Cortex of kidney (tissue), 1 donor: ENCODE measurements at places on chromosomes 1 and 21.

DNA sequence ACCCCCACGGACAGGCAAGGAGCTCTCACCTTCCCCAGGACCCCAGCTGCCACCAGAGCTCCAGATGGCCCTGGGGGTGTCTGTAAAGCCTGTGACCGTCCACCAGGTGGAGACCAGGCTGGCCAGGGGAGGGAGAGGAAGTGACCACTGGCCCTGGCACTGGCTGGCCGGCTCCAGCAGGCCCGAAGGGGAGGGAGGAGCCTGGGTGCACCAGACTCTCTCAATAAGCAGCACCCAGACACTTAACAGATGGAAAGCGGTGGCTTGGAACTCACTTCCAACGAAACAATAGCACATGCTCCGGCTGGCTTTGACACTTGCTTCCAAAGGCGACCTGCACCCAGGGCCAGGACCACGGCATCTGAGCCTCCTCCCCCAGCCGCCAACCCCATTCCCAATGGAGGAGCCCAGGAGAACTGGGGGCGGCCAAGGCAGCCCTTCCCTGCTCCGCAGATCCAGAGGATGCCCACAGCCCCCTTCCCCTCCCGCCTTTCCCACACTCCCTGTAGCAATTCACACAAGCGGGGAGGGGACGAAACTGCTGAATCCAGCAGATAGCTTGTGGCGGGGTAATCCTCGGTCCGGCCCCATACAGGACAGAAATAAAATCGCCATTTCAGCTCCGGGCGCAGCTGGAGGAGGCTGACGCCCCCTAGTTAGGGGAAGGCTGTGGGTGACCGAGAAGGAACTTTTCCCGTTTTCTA is 742 bp upstream of the PDE9A start:
- no peak for DNase-seq

- DNase-seq: no peak
Observed at GRCh38 chr1:32336963-32337675, 1.1 kb upstream of the MARCKSL1 start.

DNA sequence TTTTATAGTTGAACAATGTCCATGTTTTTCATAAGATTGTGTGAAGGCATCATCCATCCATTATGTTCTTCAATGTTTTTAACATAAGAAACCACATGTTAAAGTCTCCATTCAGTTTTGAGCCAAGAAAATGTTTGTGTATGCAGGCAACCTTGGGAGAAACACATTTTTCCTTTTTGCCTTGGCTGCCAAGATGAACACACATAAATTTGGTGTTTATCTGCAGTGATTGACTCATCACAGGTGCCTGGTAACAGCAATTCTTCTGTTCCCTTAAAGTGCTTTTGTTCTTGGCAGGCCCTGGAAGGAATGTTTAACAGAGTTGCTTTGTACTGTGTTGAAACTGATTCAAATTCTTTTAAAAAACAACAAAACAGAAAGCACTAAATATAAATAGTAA is 709.9 kb upstream of the ADGRL4 start:
- no peak for DNase-seq

DNA sequence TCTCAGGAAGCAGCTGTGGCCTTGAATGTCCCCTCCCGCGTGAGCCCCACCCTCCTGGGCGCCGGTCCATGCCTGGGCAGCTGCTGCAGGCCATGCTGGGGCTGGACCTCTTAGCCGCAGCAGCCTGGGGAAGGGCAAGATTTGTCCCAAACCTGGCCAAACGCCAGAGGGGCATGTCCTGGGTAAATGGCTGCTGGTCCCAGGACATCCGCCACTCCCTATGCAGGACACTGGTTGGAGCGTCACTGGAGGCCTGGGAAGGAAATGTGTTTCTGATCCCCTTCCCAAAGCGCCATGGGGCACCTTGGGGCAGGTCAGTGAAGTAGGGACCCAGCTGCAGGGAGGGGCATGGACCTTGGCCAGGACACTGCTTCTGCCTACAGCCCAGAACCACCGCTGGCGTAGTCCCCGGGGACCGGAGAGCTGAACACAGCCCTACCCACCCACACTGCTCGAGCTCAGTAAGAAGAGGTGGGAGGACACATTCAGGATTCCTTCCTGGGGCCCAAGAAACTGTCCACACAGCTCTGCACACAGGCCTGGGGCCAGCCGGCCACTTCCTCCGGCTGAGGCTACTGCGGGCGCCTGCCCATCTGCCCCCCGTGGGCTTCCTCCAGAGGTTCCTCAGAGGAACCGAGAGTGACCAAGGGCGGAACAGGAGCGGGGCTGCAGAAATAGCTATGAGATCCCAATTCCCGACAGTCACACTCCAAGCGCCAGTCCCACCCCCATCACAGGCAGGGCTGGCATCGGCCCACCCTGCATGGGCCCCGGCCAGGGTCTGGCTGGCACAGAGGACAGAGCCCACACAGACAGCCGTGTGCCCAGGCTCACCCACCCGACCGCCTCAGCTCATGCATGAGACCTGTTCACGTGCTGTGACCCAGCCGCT is 10.8 kb upstream of the PLEKHG5 start:
- DNase-seq: no peak

DNA sequence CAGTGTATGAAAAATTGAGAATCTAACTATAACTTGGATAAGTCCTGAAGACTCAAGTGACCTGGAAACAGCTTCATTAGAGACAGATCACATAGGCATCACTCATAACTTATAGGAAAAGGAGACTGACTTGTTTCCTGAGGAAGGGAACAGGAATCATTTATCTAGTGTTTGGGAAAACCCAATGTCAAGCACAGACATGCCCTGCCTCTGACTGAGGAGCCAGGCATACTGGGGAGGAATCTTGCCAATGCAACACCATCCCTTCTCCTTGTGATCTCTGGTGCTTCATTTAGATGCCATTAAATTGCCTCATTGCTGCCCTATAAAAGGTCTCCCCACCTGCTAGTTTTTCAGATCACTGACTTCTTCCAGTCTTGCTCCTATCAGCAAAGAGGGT is 10.3 kb downstream of the LCE4A start:
- DNase-seq: no peak

DNA sequence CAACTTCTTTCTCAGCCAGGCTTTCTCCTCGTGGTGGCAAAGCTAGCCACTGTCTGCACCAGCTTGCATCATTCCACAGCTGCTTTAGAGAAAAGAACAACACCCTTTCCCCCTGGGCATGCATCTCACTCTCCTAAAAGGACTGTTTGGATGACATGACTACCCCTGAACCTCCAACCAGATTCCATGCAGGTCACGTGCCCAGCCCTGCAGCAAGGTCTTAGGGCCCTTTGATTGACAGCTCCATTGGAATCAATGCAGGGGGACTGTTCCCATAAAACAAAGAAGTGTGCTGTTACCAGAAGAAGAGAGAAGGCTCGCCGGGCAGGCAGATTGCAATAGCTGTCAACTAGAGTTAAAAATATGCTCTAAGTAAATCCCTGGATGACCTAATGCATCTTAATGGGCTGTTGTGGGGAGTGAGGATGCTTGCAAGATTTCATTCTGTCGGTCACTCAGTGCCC is 24.4 kb downstream of the KCNA2 start:
- no peak for DNase-seq

DNA sequence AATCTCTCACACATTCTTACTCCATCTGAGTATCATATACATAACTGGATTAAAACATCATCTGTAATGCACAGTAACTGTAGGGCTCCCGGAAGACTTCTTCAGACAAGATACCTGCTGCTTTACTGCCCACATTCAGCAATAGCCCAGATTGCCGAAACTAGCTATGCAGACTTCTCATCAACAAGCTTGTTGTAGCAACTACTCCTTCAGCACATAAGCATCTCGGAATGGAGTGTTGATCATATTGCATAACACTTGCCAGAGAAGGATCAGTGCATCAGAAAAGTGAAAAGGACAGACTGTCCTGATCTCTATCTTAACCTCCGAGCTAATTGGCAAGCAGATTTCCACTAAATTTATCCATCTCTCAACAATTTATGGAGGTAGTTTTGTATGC is 354.6 kb upstream of the C1orf87 start:
- no peak for DNase-seq

GRCh38 chr1:205048382-205048781 is 5.4 kb downstream of the CNTN2 start:
- DNase-seq: no peak

- DNase-seq: no peak
Observed at GRCh38 chr1:66490816-66491215, 43.1 kb upstream of the SGIP1 start.

- DNase-seq: no peak
Observed at GRCh38 chr1:224178894-224179293, 4.1 kb upstream of the DEGS1 start.

- no peak for DNase-seq
Observed at GRCh38 chr1:175893192-175893591, 149.8 kb upstream of the TNR start.

GRCh38 chr1:204417074-204417997 is 5.7 kb upstream of the PPP1R15B start:
- DNase-seq: no peak

DNA sequence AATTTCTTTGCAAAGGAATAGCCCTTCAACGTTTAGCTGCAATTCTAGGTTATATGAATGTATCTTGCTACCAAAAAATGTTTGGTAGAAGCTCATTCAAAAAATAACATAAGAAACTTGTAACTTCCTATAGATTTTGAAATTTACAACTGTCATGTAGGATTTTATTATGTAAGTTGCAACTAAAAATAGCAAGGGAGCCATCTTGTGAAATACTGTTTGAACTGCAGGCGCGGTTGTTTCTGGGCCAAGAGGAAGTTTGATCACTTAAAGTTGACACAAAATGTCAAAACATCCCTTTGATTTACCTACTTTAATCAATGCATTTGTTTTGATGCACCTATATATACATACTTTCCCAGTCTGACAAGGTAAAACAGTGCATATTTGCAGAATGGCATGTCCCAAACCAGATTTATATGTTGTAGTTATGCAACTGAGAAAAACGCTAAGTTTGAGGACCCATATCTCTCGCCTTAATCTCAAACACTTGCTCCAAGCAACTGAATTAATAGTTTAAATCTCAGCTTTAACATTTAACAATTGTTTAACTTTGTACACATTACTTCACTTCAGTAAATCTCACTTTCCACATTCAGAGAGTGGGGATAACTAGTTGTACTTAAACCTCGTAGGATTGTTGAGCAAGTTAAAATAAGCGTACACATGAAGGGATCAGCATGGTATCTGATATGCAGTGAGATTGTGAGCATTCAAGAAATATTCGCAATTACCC is 63.9 kb downstream of the KCNK2 start:
- no peak for DNase-seq

GRCh38 chr1:69073176-69073575 is 494.5 kb upstream of the LRRC7 start:
- no peak for DNase-seq

- no peak for DNase-seq
Observed at GRCh38 chr1:176826265-176826664, 338.2 kb downstream of the ASTN1 start.

DNA sequence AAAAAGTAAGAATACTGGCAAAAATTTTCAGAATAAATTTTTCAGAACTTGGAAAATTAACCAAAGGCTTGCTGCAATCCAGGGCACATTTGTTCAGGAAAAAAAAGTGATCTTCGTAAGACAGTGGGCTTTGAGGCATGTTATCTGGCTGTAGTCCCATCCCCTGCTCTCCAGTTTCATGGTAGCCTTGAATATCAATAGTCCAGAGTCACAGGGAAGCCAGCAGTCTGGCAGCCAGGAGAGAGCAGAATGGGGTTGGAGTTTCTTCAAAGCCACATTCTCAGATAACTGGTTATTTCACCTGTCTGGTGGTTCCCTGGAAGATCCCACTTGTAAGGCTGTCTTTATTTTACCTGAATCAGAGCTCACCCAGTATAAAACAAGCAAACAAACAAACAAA is 669.3 kb downstream of the MATN1 start:
- DNase-seq: no peak

DNA sequence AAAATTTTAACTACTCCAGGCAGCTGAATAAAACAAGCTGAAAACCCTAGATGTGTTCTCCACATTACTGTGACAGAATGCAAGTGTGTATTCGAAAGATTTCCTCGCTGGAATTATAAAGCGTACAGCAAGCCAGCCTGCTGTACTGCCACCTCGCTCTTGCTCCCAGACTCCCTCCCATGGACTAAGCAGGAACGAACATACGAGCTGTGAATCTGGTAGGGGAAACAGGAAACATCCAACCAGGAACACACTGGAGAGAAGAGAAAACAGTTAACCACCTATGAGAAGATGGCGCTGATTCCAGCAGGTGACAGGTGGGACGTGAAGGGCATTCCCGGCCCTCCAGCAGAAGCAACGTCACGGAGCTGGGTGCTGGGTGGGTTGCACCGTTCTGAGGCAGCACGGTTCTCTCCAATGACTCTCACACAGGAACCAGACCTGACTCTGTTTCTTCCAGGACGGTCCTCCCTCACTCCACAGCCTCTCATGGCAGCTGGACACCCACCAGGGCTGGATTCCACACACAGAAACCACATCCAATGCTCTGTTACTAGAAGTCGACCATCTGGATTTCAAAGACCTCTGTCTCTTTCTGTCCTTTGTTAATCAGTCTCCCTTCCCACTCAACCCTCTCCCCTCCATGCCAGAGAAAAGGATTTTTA is 219.2 kb downstream of the RERE start:
- DNase-seq: no peak

GRCh38 chr1:25797939-25798338 is 2.1 kb upstream of the SELENON start:
- DNase-seq: no peak

DNA sequence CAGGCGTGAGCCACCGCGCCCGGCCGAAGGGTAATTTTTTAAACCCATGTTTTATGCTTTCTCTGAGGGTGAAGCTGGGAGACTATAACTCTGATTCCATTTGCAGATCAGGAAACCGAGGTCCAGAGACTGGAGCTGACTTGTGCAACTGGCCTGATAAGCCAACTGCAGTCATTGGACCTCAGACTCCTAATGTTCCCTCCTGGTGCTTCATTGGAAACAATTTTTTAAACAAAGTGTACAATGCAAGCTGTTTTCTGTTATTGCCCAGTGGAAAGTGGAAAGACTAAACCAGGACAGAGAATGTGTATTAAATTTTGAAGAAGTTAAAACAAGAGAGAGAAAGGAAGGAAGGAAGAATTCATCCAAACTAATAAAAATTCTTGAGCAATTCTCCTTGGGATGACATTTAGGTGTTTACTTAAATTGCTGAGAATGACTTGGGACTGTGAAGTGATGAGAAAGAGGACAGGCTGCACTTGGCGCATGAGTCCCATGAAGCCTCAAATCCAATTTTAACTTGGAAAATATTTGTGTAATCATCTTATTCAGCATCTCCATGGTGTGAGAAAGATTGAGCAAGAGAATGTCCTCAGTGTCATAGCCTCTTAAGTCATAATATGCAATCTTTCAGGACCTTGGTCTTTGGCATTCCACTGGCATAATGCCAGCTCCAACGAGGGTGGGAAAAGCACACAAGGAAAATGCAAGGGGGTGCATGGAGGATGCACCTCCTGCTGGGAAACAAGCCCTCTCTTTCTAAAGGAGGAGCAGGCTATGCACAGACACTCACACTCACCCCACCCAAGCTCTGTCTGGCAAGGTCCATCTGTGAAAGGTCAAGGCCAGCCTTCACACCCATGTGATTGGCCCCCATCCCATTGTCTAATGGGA is 342.0 kb downstream of the SIPA1L2 start:
- no peak for DNase-seq
